ENCODE measurements at places on chromosomes 7 and 10.

DNA sequence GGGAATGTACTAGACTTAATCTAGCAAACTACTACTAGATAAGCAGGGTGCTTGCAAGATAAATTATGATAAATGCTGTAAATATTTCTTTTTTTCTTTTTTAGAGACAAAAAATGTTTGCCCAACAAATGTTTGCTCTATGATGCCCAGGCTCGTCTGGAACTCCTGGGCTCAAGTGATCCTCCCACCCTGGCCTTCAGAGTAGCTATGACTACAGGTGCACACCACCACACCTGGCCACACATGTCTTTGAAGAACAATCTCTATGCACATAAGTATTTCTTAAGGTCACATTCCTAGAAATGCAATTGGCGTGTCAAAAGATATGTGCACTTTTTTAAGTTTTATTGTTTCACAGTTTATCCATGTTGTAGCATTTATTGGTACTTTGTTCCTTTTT, 179.6 kb upstream of the FRMD4A start:
- DNase-seq, result no peak

GRCh38 chr10:83023662-83024061, 1115.6 kb upstream of the GHITM start:
- DNase-seq, result no peak

DNA sequence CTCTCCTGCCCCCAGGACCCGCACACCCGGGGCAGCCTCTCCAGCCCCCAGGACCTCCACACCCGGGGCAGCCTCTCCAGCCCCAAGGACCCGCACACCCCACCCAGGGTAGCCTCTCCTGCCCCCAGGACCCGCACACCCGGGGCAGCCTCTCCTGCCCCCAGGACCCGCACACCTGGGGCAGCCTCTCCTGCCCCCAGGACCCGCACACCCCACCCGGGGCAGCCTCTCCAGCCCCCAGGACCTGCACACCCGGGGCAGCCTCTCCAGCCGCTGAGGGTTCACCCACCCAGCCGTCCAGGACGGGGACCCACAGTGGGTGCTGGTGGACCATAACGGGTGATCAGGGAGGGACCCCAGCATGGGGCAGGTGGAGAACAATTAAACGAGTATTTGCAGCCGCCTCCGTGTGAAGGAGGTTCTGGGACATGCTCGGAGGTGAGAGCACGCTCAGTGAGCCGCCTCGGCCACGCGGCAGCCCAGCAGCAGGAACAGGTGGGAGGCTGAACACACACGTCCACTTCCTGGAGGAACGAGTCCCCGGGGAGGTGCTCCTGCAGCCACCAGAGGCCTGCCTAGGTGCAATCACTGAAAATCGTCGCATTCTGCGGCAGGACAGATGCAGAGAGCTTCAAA, 107.9 kb downstream of the PDGFA start:
- peak; percentile 31 for DNase-seq

DNA sequence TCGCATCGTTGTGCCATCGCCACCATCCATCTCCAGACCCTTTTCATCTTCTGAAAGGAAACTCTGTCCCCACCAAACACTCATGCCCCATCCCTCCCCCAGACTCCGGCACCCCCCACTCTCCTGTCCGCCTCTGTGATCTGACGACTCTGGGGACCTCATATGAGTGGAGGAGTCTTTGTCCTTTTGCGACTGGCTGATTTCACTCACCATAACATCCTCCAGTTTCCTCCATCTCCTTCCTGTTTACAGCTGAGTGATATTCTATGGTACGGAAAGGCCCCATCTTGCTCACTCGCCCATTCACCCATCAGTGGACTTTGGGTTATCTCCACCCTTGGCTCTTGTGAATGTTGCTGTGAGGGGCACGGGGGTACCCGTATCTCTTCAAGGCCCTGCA, 11.8 kb upstream of the INSIG1 start:
- DNase-seq, result no peak

DNA sequence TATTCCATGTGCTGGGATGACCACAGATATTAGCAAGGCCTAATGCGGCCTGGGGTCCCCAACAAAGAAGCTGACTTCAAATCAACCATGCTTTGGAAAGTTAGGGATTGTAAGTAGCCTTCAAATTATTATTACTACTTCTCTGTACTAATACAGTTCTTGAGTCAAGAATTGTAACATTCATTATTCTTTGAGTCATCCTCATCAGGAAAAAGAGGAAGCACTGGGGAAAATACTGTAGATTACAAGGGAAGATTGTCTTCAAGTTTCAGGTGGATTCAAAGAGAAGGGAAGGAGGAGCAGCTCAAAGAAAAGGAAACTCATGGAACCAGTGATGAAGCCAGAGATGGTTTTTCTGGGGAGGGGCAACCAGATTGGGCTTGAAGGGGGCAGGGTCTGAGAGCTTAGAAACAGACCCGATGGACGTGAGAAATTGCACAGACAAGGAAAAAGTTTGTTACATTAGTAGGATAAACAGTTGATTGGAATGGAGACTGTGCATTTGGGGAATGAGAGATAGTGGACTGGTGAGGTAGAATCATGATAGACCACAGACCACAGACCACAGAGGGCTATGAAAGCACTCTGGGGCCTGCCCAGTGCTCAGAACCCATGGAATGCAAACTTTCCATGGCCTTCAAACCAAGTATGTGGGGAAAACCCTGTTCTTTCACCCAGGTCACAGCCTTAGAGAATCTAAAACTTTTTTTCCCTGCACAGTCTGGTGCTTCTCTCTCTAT, 209.9 kb downstream of the ZNF365 start:
- no peak for DNase-seq

DNA sequence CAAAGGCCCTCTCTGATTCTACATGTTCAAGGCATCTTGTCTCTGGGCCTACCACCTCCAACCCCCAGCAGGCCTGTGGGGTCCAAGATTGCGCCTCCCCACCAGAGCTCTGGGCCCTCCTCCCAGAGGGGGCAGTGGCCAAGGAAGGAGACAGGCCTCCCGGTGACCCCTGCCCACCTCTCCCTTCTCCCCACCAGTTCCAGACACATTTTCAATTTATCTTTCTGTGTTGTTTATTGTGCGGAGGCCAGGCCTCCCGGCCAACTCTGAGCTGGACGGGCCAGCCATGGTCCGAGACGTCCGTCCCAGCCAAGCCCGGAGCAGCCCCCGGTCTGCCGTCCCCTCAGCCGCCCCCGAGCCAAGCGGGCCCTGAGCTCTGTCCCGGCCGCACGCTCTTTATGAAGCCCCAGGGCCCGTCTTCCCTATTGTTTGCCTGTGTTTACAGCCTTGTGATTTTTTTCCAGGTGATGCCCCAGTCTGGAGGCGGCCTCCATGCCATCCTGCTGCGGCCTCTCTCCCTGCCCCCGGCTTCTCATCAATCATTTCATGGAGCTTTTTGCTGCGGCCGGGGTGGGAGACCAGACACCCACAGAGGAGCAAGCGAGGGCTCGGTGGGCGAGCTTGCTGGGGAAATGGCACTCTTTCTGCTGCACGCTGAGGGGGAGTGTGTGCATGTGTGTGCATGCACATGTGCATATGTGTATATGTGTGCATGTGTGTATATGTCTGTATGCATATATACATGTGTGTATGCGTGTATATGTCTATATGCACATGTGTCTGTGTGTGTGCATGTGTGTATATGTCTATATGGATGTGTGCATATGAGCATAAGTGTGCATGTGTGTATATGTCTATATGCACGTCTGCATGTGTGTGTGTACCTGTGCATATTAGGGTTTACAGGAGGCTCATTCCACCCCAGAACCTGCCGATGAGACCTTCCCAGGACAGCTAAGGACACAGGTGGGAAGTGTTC, 52.7 kb upstream of the ELN start:
- DNase-seq, result no peak

DNA sequence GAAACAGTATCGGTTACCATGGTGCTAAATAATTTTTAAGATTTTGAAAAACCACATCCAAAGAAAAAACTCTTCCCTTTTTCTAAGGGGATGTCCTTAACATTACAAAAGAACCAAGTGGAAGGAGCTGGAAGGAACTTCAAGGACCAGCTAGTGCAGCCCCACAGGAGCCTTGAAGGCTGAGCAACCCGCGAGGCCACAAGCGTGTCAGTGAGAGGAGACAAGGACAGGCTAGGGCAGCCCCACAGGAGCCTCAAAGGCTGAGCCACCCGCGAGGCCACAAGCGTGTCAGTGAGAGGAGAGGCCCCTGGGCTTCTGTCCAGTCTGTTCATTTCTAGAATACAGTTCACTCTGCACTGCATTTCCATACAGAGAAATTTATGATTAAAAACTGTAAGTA, 80.1 kb upstream of the ATP6V0A4 start:
- no peak for DNase-seq

GRCh38 chr10:71939861-71940474, 24.2 kb upstream of the CHST3 start:
- no peak for DNase-seq

- no peak for DNase-seq
These were observed 231.9 kb downstream of the MAD1L1 start for GRCh38 chr7:2000746-2001321.

DNA sequence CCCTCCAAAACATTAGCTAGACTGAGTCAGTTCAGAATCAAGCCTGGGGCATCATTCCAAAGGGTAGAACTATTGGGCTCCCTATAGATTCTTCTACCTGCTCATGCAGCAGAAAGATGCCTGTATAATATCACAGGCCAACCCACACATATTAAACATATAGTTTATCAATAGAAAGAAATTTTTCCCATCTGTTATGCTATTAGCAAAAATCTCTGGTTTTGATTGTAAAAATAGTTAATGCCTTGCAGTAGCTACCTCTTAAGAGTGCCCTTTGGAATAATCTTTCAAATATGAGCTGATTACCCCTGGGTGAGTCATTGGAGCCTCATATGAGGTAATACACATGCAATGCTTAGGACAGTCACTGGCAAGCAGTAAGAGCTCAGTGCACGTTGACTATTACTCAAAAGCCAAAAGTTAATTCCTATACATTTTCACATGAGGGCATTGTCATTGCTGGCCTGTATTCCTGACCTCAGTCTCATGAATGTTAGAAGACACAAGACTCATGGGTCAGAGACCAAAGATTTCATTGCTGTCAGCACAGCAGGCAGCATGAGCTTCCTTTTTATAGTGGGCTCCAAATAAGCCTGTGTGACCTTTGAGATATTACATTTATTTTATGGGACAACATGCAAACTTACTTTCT, 180.0 kb downstream of the FGFR2 start:
- no peak for DNase-seq

Data from dorsolateral prefrontal cortex (tissue), 122 donors.